ENCODE measurements at places on chromosomes 3 and 15. TPM values are rescaled to one million over a fixed set of nuclear protein-coding genes. Genes with fewer than 3 reads are reported as not detected.
A peak's percentile ranks its signal among the peaks of the same experiment; 100 is the strongest.

Gene RARRES1
- 93.3 TPM for total RNA-seq

GRCh38 chr3:186640473-186640818, 247 bp downstream of the FETUB start:
- H3K27me3 ChIP-seq = peaks cover 3% of the 10 kb centered on the region
- no peak overlapping the region for H3K4me3 ChIP-seq
- H3K27ac ChIP-seq = no peak overlapping the region
- H3K36me3 ChIP-seq = no peaks in the 10 kb centered on the region
- DNase-seq = no peak

GRCh38 chr3:57164657-57165573, at the start of gene IL17RD:
IL17RD (minus strand) TSS chr3:57165353; CDS start chr3:57165286, 67 bp downstream.
- H3K27ac ChIP-seq = no peak within 1 kb of the TSS
- peaks cover 2% of the 10 kb centered on the region for H3K4me1 ChIP-seq
- H3K4me3 ChIP-seq = peak within 1 kb of the TSS; percentile 57
- peaks cover 13% of the 10 kb centered on the region for H3K27me3 ChIP-seq
- no peaks in the 10 kb centered on the region for H3K36me3 ChIP-seq
- DNase-seq = peak; percentile 69

GRCh38 chr3:140225996-140226395, 291.0 kb downstream of the CLSTN2 start:
- no peak for DNase-seq
- H3K27me3 ChIP-seq = no peaks in the 10 kb centered on the region
- no peaks in the 10 kb centered on the region for H3K36me3 ChIP-seq

- H3K4me1 ChIP-seq = no peaks in the 10 kb centered on the region
- H3K36me3 ChIP-seq = no peaks in the 10 kb centered on the region
- DNase-seq = peak; percentile 92
- no peak overlapping the region for H3K27ac ChIP-seq
Observed at GRCh38 chr3:183381179-183381578, 47.2 kb downstream of the MCF2L2 start.

DNA sequence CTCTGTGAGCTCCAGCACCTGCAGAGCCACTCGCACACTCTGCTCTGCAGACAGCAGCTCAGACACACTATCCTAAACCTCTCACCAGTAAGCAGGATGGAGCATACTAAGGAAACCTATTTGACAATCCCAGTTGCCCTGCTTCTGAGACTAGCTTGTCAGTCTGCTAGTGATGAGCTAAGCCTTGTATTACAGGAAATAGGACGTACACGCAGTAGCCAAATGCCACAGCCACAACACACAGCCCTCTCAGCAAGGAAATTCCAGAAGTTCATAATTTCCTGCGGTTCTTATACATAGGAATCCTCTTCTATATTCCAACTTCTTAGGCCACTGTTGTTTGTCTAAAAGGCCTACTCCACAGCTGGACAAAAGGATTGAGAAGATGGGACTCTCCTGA, 74.5 kb downstream of the MYLK start:
- H3K4me1 ChIP-seq = no peaks in the 10 kb centered on the region
- H3K27ac ChIP-seq = peak overlapping the region; percentile 16
- H3K36me3 ChIP-seq = peaks cover 9% of the 10 kb centered on the region
- no peak for DNase-seq

- no peaks in the 10 kb centered on the region for H3K27me3 ChIP-seq
- H3K4me3 ChIP-seq = no peak overlapping the region
- H3K27ac ChIP-seq = no peak overlapping the region
- H3K36me3 ChIP-seq = peaks cover 23% of the 10 kb centered on the region
- peaks cover 6% of the 10 kb centered on the region for H3K4me1 ChIP-seq
Observed at GRCh38 chr3:52468336-52468735, 12.9 kb downstream of the NISCH start.

DNA sequence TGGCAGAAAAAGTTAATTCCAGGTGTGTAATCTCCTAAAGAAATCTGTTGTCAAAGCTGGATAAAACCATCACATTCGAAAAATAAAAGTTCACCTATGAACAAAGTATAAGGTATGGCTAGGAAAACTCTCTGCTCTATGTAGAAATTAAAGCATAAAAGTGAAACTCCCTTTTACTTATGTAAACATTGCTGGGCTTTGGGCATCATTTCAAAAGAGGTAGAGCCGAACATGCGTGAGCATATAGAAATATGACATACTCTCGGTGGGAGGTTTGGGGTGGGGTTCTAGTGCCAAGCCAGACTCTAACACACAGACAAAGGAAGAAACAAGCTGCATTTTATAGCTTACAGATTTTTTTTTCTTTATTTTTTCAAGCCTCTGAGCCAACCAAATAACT, 306.8 kb upstream of the ATP11B start:
- H3K27ac ChIP-seq = no peak overlapping the region
- no peak overlapping the region for H3K4me3 ChIP-seq
- H3K4me1 ChIP-seq = no peaks in the 10 kb centered on the region
- H3K27me3 ChIP-seq = no peaks in the 10 kb centered on the region
- no peaks in the 10 kb centered on the region for H3K36me3 ChIP-seq

DNA sequence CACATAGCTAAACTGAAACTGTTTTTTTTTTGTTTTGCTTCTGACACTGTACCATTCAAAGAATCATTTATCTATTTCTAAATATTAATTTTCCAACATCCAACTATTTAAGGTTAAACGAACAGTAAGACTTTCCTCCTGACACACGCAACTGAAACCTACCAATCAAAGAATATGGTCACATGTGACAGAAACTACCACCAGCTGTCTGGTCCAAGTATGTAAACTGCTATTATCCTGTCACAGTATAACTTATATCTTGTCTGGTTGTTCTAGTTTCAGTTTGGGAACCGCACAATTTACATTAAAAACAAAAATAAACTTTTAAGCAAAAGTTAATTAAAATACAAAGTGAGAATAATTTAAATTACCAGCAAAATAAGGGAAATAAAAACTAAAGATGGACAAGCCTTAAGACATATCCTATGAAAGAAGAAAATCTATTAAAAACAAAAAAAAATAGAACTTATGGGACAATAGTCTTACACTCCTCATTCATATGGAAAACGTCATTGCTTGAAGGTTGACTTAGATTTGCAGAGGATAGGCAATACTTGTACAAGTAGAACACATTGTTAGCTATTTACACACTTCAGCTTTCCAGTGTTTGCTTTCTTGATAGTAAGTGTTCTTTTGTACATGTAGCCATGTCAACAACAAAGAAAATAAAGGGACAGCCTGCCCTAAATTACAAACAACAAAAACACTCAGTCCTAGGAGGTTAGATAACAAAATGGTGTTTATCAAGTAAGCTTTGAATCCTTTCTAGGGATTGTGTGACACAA, 26.8 kb upstream of the CHRM5 start:
- DNase-seq = no peak
- no peak overlapping the region for H3K27ac ChIP-seq
- no peaks in the 10 kb centered on the region for H3K27me3 ChIP-seq
- H3K4me1 ChIP-seq = no peaks in the 10 kb centered on the region
- no peak overlapping the region for H3K4me3 ChIP-seq
- H3K36me3 ChIP-seq = no peaks in the 10 kb centered on the region

Gene C3orf49
- not detected for total RNA-seq

GRCh38 chr15:80572337-80572736, 122.8 kb upstream of the ABHD17C start:
- no peaks in the 10 kb centered on the region for H3K27me3 ChIP-seq
- peaks cover 6% of the 10 kb centered on the region for H3K36me3 ChIP-seq
- no peak overlapping the region for H3K27ac ChIP-seq
- no peak overlapping the region for H3K4me3 ChIP-seq
- no peak for DNase-seq
- peaks cover 6% of the 10 kb centered on the region for H3K4me1 ChIP-seq
